ENCODE measurements at places on chromosomes 7 and 10. TPM values are rescaled to one million over a fixed set of nuclear protein-coding genes. Genes with fewer than 3 reads are reported as not detected.

The BLNK gene
- 10.6 TPM for total RNA-seq

The CYP3A5 gene
- 2.9 TPM for total RNA-seq

The KCND2 gene
- total RNA-seq = not detected

The RET gene
- 0.68 TPM for total RNA-seq

The WDFY4 gene
- total RNA-seq = under 0.01 TPM

The SEMA3E gene
- 0.57 TPM for total RNA-seq

The PAOX gene
- total RNA-seq = 3.9 TPM

The IGFBP3 gene
- 26.1 TPM for total RNA-seq

The PBLD gene
- 1.8 TPM for total RNA-seq

The NUDT13 gene
- total RNA-seq = 1.3 TPM

The AKR1B15 gene
- 0.34 TPM for total RNA-seq

The PHYHIPL gene
- under 0.01 TPM for total RNA-seq

The SNX10 gene
- total RNA-seq = 1.0 TPM

The PAPOLB gene
- under 0.01 TPM for total RNA-seq

The HOXA11 gene
- not detected for total RNA-seq

The SSC4D gene
- 1.0 TPM for total RNA-seq

The NODAL gene
- not detected for total RNA-seq

The STEAP4 gene
- total RNA-seq = 2.4 TPM

The HELLS gene
- 3.4 TPM for total RNA-seq

The POU6F2 gene
- total RNA-seq = not detected

The CPA2 gene
- not detected for total RNA-seq

The NAPEPLD gene
- 2.7 TPM for total RNA-seq

The PDE6C gene
- total RNA-seq = not detected

The AKR1C8 gene
- total RNA-seq = not detected

The OR2A42 gene
- total RNA-seq = not detected

The LIPM gene
- 0.34 TPM for total RNA-seq

The LEP gene
- total RNA-seq = 0.28 TPM

The CCZ1 gene
- total RNA-seq = 79.5 TPM

The ASL gene
- total RNA-seq = 28.4 TPM

The TUBB8 gene
- total RNA-seq = not detected

The FANK1 gene
- total RNA-seq = 2.7 TPM

All from nasal cavity respiratory epithelium epithelial cell of viscerocranial mucosa (primary cell).